Fibroblast of upper back skin (primary cell): ENCODE measurements at places on chromosomes 13 and 19.
A peak's percentile ranks its signal among the peaks of the same experiment; 100 is the strongest.

GRCh38 chr19:45670670-45671453 lies 2.8 kb downstream of the GIPR start:
- peak; percentile 67 for DNase-seq

- no peak for DNase-seq
Observed at GRCh38 chr19:5430237-5430636, 25.0 kb upstream of the ZNRF4 start.

DNA sequence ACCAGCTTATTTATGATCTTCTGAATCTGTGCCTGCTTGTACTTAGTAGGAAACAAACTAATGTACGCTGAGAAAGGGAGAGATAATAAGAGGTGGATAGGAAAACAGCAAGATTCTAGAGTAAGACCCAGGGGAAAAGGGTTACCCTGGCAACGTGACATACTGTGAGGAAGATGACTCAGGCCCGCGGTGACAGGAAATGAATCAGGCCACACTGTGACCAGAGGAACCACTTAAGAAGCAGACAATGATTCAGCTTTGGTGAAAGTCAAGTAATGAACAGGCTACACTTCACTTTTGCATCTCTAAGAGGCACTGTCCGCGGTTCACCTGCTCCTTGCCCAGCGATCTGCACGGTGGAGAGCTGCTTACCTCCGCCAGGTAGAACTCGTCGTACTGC lies 158.2 kb downstream of the NALCN start:
- DNase-seq: peak; percentile 89

DNA sequence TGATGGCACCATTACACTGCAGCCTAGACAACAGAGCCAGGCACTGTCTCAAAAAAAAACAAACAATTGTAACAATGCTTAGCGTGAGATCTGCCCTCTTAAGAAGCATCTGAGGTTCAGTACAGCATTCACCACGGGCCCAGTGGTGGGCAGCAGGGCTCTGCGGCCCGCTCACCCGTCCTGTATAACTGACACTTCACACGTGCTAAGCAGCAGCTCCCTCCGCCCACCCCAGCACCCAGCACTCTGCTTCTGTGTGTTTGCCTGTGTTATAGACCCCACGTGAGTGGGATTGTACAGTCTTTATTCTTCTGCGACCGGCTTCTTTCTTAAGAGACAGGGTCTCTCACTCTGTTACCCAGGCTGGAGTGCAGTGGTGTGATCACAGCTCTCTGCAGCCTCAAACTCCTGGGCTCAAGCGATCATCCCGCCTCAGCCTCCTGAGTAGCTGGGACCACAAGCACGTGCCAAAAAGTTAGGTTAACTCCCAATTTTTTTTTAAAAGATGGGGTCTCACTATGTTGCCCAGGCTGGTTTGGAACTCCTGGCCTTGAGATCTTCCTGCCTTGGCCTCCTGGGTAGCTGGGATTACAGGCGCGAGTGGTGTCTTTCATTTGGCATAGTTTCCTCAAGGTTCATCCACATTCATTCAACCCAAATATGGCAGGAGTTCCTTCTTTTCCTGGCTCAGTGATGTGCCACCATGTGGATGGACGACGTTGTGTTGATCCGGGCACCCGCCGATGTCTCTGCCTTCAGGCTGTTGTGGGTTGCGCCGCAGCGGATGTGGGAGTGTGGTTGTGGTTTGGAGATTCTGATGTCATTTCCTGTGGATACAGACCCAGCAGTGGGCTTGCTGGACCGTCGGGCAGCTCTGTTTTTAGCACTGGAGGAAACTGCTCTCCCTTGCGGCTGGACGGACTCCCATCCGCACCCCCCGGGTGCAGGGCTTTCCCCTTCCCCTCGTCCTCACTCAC lies 170.0 kb downstream of the KDM4B start:
- DNase-seq: peak; percentile 49

- DNase-seq: no peak
Observed at GRCh38 chr13:100089465-100090032, 656 bp downstream of the PCCA start.

DNA sequence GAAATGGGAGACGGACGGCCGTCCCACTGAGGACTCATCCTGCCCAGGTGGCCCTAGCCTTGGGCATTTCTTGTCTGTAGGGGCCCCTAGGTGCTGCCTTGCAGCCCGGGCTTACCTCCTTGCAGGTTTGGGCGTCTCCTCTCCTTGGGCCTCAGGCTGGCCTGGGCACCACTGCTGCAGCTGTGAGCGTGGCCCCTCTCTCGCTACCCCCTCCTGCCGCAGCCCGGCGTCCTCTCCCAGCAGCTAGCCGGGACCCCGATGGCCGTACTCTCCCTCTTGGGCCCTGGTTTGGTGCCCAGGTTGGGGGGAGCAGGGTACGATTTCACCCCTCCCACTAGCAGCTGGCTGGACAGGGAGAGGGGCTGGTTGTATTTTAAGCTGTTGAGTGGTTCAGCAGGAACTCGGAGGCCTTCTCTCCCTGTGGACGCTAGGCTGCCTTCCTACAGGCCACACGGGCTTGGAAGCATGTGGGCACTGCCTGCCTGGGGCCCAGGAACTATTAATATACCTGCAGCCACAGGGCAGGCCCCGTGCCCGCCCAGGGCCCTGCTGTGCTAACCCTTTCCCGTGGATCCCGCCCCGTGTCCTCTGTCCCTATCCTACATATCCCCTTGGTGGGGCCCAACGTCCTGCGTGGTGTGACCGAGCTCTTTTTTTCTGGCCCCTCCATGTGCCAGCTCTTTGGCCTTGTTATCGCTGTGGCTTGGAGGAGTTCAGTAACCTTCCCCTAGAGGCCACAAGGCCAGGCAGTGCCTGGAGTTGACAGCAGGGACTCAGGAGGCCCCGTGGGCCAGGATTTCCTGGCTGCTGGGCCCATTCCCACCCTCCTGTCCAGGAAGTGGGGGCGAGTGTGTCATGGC lies 11.7 kb downstream of the NDUFB7 start:
- DNase-seq: no peak

GRCh38 chr13:94495806-94496205 lies 16.3 kb upstream of the DCT start:
- DNase-seq: no peak

- DNase-seq: peak; percentile 31
Observed at GRCh38 chr13:46687810-46688209, 109.2 kb downstream of the ESD start.

DNA sequence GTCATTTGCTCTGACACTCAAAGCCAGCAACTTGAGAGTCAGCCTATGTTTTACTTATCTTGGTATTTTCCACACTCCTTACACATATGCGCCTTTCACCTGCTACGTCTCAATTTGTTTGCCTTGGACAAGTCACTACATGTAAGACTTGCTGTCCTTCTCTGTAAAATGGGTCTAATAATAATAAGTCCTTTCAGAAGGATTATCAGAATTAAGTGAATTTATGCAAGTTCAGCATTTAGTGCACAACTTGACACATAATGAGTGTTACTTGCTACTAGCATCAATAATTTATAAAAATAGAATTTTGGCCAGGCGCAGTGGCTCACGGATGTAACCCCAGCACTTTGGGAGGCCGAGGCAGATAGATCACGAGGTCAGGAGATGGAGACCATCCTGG lies 71.1 kb upstream of the UBL3 start:
- no peak for DNase-seq

DNA sequence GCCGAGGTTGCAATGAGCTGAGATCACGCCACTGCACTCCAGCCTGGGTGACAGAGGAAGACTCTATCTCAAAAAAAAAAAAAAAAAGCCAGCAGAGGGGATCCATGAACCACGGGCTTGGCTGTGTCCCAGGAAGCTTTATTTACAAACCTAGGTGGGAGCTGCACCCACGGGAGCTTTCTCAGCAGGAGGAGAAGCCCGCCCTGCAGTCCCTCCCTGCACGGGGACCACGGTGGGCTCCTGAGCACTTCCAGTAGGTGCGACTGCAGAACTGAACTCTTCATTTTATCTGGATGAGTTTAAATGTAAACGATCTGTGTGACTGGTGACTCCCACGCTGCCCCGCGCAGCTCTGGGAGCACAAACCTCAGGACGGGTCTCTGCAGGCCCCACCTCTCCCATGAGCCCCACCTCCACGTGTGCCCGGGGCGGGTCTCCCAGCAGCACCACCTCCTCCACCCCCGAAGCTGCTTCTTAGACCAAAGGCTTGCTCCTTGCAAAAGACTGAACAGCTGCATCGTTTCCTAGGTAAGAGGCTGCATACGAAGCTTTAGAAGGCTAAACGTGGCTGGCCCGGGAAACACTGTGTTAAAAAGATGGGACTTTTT lies 66.4 kb downstream of the SPACA7 start:
- DNase-seq: no peak

- no peak for DNase-seq
Observed at GRCh38 chr13:105319875-105320274, 1215.6 kb downstream of the EFNB2 start.

DNA sequence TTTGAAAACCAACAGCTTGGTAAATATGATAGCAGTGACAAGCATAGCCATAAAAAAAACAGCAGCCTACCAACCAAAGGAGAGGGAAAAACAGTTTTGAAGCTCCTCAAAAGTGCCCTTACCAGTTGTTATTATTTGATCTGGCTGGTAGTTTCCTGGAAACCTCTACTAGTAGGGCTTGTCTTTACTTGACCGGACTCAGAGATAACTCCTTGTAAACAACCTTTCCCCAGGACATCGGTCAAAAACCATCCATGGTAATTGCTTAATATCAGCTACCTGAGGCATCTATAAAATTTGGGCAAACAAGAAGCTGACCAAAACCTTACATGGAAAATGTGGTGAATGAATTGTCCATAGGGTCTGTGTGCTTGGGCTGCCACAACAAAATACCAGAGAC lies 210.9 kb downstream of the FGF14 start:
- no peak for DNase-seq

- DNase-seq: no peak
Observed at GRCh38 chr19:45553464-45553863, 31.1 kb downstream of the OPA3 start.

GRCh38 chr19:2455851-2456570 lies 748 bp downstream of the LMNB2 start:
- no peak for DNase-seq

DNA sequence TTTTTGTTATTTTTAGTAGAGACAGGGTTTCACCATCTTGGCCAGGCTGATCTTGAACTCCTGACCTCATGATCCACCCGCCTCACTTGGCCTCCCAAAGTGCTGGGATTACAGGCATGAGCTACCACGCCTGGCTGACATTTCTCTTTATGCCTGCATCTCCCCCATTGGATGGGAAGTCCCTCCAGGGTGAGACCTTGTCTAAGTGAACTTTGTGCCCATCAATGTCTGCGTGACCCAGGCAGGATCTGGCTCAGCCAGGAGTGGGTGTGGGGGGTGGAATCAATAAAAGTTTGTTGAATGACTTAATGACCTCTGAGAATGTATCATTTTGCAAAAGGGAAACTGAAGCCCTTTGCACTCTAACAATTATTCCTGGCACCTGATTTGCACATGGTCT lies 1.8 kb upstream of the ARRDC5 start:
- no peak for DNase-seq

DNA sequence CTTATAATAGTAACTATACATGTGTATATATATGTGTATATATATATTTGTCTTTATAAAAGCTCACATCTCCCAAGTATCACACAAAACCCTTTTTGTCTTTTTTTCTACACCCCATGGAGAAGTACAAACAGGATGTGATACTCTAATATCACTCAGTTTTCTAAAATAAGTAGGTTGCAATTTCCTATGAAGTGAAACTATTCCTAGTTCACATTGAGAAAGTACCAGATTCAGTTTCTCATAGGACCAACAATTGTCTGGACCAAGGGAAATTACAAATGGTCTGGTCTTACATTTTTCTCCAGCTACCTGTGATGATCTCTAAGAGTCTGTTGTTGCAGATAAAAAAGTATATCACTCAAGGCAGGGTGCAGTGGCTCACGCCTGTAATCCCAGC lies 17.9 kb upstream of the LILRB1 start:
- no peak for DNase-seq

DNA sequence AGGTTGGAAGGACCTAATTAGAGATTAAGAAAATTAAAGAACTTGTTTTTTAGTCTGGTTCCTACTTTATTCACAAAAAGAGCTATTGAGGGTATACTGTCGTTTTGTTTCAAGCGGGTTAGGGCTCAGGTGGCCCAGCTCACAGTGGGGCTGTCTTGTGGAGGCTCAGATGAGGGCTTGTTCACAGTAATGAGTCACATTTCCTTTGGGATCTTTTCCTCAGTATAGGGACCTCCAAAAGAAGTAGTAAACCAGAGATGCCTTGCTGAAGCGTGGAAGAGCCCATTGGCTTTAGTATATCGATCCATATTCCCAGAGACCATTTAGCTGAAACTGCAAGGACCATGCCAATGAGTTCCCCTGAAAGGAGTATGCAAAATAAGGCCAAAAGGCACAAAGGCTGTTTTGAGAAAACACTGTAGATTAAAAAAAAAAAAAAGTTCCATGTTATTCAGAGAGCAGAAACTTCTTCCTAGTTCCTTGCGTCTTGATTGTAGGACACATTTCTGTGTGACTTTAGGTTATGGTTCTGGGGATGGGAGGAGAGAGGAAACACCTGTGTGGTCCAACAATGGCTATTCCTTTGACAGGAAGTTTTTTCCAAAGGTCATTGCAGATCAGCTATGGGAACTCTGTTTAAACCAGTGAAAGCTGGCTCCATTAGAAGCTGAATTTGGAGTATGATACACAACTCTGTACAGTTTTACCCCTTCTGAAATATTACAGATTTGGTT lies 32.8 kb upstream of the GPI start:
- DNase-seq: no peak

- no peak for DNase-seq
Observed at GRCh38 chr13:107994137-107994536, 221.2 kb downstream of the LIG4 start.

- peak; percentile 37 for DNase-seq
Observed at GRCh38 chr19:7868671-7869452, 5.3 kb downstream of the PRR36 start.

- no peak for DNase-seq
Observed at GRCh38 chr13:109012115-109012514, 382.7 kb downstream of the MYO16 start.

DNA sequence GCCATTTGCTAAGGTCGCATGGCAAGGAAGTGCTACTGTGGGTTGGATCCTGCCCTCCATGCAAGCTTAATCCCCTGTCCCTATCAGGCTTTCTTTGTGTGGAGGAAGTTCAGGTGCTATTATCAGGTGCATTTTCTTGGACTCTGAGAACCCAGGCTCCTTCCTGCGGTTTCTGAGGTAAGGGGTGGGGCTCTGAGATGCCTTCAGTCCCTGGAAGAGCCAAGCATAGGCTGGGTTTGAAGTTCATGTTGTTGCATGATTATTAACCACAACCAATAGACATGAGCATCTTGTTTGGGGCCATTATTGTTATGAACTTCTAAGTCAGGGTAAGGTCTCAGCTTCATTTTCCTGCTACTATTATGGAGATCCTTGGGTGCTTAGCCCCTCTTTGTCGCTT lies 109.5 kb downstream of the NALCN start:
- DNase-seq: no peak

- DNase-seq: peak; percentile 37
Observed at GRCh38 chr13:79837741-79838450, 356.9 kb downstream of the NDFIP2 start.
